NCI-H1436 treated with DMSO at 0.1 percent for 48 hours (cell line): ENCODE measurements at places on chromosomes 3 and 15.

GRCh38 chr15:46502667-46503066 is 867.8 kb downstream of the SQOR start:
- DNase-seq = no peak

DNA sequence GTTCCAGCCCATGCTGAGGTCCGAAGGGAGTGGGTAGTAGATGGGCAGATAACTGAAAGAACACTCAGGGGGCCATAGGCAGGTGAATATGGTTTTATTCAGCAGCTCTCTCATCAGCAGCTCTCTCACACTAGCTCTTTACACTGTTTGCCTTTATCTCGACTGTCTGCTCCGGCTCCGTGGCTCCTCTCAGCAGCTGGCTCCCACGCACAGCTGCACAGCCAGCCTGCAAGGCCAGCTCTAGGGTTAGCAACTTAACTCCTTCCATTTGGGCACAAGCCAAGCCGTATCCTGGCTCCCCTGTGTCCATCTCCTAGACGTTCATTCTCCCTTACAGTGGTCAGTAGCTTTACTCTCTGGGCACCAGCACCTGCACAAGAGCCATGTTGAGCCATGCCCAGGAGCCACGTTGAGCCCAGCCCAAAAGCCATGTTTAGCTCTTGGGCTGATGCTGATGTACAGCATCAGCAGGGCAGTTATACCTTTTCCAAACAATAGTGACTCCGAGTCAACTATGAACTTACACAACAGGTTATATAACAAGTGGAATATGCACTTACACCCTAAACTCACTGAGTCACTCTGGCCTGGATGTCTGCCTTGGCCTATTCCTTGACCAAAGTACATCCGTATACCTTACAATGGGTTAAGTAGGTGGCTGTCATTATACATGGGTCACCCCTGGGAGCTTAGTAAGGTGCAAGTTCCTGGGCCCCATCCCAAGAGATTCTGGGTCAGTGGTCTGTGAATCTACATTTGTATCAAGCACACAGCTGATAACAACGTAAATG is 34.6 kb upstream of the TOPAZ1 start:
- DNase-seq = no peak

- DNase-seq = no peak
Observed at GRCh38 chr3:133119176-133119575, 81.0 kb downstream of the TMEM108 start.

DNA sequence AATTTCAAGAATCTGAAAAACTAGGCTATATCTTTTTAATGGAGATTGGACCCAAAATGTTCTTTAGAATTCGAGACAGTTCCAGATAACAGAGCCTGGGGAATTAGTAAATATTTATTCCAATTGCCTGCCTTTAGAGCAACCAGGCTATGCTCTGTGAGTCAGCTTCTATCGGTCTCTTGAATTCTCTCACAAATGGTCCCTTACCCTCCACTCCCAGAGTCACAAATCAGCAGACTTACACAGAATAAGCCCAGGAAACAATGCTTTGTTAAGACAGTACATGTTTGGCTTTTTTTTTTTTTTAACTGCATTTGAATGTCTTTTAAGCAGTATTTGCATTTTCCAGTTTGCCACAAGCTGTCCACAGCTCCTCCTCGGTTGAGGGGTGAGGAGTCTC is 460.7 kb upstream of the CBLB start:
- DNase-seq = no peak

GRCh38 chr3:30628205-30628900 is 22.0 kb downstream of the TGFBR2 start:
- no peak for DNase-seq

- DNase-seq = no peak
Observed at GRCh38 chr3:10006048-10006761, 19.6 kb upstream of the EMC3 start.

DNA sequence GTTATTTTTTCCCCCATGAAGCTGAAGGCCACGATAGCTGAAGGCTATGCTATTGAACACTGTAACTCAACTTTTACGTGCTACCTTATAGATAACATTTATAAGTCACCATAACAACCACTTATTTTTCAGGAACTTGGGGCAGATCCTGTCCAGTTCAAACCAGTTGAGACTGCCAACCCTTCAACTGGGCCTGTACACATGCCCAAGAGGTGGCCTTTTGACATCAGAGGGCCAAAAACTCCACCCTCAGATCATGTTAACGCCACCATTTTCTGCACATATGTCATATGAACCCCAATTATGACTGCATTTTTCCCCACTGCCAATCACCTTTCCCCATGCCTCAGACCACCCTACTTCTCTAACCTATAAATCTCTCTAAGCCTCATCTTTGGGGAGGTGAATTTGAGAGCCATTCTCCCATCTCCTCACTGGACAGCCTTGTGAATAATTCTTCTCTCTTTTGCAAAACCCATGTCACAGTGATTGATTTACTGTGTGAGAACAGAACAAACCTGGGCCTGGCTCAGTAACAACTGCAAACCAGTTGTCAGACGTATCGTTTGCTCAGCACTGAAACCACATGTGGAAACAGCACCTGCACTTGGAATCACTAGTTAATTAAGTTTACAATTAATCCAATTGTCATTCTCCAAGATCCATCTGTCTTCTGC is 42.5 kb downstream of the ZNF445 start:
- no peak for DNase-seq

DNA sequence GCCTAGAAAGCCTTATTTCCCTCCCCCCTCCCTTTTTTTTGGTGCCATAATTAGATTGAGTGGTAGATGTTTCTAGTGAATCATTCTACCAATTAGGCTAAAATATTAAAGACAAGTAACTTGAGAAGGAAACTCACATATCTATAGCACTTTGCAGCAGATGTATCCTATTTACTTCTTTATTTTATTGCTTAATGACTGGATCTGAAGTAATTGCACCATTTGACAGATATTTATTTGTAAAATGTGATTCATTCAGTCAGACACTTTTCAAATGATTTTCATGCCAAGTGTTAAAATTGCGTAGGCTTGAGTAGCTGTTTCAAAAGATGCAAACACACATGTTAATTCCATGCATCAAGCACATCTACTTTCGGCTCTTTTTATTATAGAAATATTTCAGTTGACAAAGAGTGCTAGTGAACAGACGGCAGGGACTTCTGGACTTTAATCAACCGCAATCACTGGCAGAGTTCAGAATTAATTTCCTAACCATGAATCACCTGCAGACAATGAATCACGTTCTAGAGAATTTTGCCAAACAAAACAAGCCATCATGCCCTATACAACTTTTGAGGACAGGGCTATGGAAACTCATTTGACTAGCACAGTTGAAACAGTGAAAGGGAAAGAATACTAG is 636.8 kb downstream of the MECOM start:
- peak; percentile 92 for DNase-seq

DNA sequence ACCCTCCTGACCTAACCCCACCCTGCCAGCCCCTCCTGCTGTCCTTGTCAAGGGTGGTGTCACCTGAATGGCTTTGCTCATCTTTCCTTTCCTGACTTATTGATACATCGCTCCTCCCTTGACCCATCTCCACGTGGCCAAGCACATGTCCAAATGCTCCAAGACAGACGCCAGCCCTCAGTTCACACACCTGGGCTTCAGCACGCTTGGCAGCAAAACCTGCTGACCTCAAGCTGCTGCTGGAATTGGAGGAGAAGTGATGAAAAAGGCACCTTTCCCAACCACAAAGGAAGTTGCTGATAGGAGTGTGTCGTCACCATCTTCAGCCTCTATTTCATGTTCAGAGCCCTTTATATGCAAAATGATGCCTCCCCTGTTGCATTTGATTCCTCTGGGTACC is 141.3 kb downstream of the TLE3 start:
- no peak for DNase-seq

- DNase-seq = no peak
Observed at GRCh38 chr3:142424754-142425153, 23.1 kb downstream of the XRN1 start.

GRCh38 chr15:79399606-79400005 is 32.5 kb upstream of the MINAR1 start:
- DNase-seq = no peak

GRCh38 chr3:52694528-52695189 is 8.8 kb downstream of the GNL3 start:
- no peak for DNase-seq

GRCh38 chr15:101232677-101233076 is 19.2 kb downstream of the CHSY1 start:
- DNase-seq = no peak

DNA sequence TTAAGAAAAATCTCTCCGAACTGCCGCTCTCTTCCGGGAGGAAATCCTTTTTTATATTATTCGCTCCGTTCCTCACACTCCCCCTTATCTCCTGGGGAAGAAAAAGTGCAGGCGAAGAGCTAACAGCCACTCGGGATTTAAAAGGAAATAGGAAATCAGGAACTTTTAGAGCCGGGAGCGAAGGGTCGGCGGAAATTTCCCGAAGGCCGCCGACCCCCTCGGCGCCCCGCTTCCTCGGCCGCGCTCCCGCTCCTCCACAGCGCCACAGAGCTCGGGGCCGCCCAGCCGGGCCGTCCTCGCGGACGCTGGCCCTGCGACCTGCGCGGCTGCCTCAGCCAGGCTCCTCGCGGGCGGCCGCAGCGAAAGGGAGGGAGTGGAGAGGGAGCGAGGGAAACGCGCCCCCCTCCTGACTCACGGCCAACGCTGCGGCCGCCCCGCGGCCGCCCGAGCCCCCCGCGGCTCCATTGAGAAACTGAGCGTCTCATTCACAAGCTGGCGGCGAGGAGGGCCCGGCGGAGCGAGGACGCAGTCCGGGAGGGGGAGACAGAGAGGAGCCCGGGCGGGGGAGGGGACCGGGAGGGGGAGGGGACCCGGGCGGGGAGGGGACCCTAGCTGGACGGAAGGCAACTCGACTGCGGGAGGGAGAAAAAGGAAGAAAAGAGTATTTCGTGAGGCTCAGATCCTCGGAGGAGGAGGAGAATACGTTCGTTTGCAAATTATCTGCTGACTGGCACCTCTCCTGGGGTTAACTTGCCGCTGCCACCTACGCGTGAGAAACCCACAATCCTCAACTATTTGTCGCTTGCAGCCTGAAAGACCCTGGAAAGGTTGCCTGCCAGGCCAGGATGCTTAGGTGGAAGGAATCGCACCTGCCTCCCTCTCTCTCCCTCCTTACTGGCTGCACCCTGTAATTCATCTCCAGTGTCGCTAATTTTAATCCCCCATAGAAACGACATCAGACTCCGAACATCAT is at the start of gene PTPN9:
PTPN9 (minus strand) TSS at position 368 of the 973 bp plus-strand sequence. CDS start 539 bp downstream, outside the sequence.
- no peak for DNase-seq

- no peak for DNase-seq
Observed at GRCh38 chr15:72890043-72890442, 106.5 kb upstream of the ADPGK start.

- peak; percentile 34 for DNase-seq
Observed at GRCh38 chr15:59833366-59833765, 144.2 kb upstream of the BNIP2 start.

DNA sequence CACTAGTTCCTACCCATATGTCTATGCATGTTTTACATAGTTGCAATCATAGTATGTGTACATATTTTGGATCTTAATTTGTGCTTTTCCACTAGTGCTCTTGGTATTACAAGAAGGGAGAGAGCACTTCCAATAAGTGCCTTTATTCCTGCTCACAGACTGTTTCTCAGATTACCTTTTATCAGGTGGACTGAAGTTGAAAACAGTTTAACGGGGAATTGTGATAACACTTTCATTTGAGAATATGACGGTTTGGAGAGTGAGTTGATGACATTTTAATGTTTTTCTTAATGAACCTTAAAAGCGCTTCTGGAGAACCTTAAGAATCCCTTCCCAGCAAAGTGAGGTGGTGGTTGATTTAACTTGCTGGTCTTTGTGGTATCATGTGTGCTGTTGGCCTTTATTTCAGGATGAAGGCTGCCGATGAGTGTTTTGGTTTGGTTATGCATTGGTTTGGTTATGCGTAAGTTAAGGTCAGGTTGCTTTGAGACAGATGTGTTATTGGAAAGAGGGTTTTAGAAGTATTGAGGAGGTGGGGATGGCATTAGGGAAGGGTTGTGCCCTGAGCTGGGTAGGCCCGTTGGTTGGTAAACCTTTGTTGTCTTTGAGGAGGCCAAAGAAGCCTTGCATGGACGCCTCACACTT is 2.8 kb downstream of the EDEM1 start:
- DNase-seq = no peak

- DNase-seq = no peak
Observed at GRCh38 chr3:142597906-142598305, 1.7 kb downstream of the PLS1 start.

DNA sequence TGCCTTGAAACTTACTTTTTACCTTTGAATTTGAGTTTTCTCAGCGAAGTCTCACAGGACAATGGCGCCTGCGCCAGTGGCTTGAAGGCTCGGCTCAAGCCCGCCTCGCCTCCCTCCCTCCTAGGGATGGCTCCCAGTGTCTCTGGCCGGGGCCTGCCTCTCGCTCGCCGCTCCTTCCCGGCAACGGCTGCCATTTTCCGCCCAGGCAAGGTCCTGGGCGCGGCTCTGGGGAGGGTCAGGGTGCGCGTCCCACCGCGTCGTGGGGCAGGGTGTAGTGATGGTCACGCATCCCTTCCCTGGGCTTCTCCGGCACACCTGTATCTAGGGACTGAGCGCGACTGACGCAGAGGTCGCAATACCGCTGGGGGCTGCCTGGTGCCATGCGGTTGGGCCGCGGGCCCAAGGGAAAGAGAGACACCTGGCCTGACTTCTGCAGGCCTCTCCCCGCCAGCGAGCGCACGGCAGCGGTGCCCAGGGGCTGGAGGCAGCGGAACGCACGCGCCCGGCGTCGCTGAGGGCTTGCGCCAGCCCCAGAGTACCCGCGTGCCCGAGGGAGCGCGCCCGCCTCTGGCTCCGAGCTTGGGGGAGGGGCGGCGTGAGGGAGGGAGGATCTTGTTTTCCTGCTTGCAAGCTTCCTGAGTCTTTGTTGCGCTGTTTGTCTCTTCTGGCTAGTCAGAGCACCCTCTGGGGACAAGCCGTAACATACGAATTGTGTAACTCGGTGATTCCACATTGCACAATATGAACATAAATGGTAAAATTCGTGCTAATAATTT is 20.7 kb upstream of the FEM1B start:
- DNase-seq = peak; percentile 59

DNA sequence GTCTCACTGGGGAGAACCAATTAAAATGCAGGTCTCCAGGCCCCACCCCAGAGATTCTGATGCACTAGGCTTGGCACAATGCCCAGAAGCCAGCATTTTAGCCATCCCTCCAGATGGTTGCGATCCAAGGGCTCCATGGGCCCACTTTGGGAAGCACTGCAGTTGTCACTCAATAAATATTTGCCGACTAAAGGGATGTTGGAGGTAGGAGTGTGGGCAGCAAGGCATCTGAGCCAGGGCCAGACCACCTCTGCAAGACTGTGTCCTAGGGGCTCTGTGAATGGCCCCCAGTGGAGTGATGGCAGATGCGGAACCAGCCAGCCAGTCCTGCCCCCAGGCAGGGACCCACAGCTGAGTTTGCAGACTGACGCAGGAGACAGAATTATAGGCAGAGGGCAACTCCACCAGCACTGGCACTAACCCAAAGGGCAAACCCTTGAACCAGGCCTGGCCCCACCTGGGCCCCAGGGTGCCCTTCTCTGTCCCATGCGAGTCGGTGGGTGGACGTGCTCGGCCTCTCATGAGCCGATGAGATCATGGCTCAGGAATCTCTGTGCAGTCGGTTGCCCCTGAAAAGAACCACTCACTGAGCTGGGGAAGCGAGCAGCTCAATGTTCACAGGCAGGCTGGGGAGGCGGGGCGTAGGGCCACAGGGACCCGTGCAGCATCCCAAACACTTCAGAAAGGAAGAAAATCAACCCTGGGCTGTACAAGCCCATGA is 49.7 kb downstream of the SEMA5B start:
- DNase-seq = no peak
